Smooth muscle cell of bladder (primary cell): ENCODE measurements at places on chromosomes 5 and 9. TPM values are rescaled to one million over a fixed set of nuclear protein-coding genes. Genes with fewer than 3 reads are reported as not detected.

ARID3C gene
- 0.09 and 0.14 TPM in 2 replicates for total RNA-seq

SPATA31E1 gene
- not detected in 2 replicates for total RNA-seq

FYB1 gene
- total RNA-seq = not detected in 2 replicates

SOHLH1 gene
- total RNA-seq = not detected in 2 replicates

ACSL6 gene
- under 0.01 and 0.09 TPM in 2 replicates for total RNA-seq

TEX48 gene
- total RNA-seq = not detected in 2 replicates

CAMK4 gene
- total RNA-seq = 2.4 and 2.9 TPM in 2 replicates

PCDHA1 gene
- under 0.01 TPM in 2 replicates for total RNA-seq

DENND1A gene
- 9.8 and 11.7 TPM in 2 replicates for total RNA-seq

IFNA21 gene
- not detected in 2 replicates for total RNA-seq

FAM153A gene
- total RNA-seq = not detected in 2 replicates

TMEFF1 gene
- 0.57 and 0.92 TPM in 2 replicates for total RNA-seq

ARHGEF39 gene
- 0.09 and 0.28 TPM in 2 replicates for total RNA-seq
